NCI-H524 (cell line): ENCODE measurements at places on chromosomes 6 and 20.

GRCh38 chr20:20399531-20400500, 31.9 kb downstream of the INSM1 start:
- peak; percentile 68 for DNase-seq

DNA sequence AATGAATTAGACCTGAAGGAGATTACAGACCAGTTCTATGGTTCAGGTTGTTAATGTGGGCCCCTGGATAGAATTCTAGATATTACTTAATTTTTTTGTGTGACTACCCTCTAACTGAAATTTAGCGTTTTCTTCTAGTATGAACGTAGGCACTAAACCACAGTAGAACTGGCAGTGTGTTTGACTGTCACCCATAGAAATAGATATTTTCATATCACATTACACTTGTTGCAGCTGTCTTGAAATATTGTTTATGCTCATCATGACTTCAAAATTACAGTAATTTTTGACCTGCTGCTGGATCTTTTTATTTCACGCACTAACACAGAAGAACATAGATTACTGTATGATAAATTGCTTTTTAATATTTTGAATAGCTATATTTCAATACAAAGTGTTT, 31.6 kb downstream of the E2F3 start:
- no peak for DNase-seq

- no peak for DNase-seq
Measured at GRCh38 chr6:140744659-140745320, 1370.3 kb upstream of the CITED2 start.

GRCh38 chr20:63861365-63861934, at the start of gene ABHD16B:
Gene ABHD16B (plus strand): TSS chr20:63861498. CDS start chr20:63861541, 43 bp downstream.
- no peak for DNase-seq

GRCh38 chr6:155079985-155080452, 84.9 kb downstream of the TIAM2 start:
- DNase-seq, result no peak

DNA sequence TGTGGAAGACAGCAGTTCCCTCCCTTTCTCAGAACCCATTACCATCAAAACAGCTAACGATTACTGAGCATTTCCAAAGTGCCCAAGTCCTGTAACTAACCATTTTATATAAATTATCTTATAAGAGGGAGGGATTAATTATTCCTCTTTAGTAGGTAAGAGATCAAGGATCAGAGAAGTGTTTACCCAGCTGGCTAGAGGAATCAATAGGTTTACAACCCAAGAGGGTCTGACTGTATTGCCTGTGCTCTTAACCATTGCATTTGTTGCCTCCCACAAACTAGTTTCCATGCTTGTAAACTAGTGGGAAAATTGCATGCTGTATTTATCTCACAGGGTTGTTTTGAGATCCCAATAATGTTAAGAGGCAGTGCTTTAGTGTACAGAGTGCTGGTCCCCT, 3.7 kb upstream of the DBNDD2 start:
- no peak for DNase-seq

- DNase-seq, result no peak
Measured at GRCh38 chr20:48850257-48850976, 22.6 kb upstream of the PREX1 start.

- no peak for DNase-seq
Measured at GRCh38 chr6:38306931-38307330, 332.8 kb downstream of the BTBD9 start.
